ENCODE measurements at places on chromosomes 2 and 18. TPM values are rescaled to one million over a fixed set of nuclear protein-coding genes. Genes with fewer than 3 reads are reported as not detected.

DNA sequence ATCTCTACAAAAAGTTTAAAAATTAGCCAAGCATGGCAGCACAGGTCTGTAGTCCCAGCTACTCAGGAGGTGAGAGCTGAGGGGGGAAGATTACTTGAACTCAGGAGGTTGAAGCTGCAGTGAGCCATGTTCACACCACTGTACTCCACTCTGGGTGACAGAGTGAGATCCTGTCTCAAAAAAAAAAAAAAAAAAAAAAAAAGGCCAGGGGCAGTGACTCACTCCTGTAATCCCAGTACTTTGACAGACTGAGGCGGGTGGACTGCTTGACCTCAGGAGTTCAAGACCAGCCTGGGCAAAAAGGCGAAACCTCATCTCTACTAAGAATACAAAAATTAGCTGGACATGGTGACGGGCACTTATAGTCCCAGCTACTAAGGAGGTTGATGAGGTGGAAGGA, 37.0 kb downstream of the PUM2 start:
- no peak for DNase-seq
- no peak overlapping the region for H3K4me3 ChIP-seq

- no peaks in the 10 kb centered on the region for H3K36me3 ChIP-seq
- H3K4me1 ChIP-seq = no peaks in the 10 kb centered on the region
- H3K27me3 ChIP-seq = peaks cover 4% of the 10 kb centered on the region
- H3K4me3 ChIP-seq = no peak overlapping the region
- DNase-seq = no peak
- no peak overlapping the region for H3K27ac ChIP-seq
Measured at GRCh38 chr18:78953566-78953965, 26.1 kb upstream of the SALL3 start.

SIX3 gene
- total RNA-seq = not detected

GAL3ST2 gene
- total RNA-seq = 1.3 TPM

GRCh38 chr2:235642446-235643098, 148.7 kb downstream of the AGAP1 start:
- no peaks in the 10 kb centered on the region for H3K36me3 ChIP-seq
- H3K4me3 ChIP-seq = no peak overlapping the region
- DNase-seq = no peak
- H3K27ac ChIP-seq = peak overlapping the region; percentile 85
- no peaks in the 10 kb centered on the region for H3K27me3 ChIP-seq
- H3K4me1 ChIP-seq = peaks cover 45% of the 10 kb centered on the region

DNA sequence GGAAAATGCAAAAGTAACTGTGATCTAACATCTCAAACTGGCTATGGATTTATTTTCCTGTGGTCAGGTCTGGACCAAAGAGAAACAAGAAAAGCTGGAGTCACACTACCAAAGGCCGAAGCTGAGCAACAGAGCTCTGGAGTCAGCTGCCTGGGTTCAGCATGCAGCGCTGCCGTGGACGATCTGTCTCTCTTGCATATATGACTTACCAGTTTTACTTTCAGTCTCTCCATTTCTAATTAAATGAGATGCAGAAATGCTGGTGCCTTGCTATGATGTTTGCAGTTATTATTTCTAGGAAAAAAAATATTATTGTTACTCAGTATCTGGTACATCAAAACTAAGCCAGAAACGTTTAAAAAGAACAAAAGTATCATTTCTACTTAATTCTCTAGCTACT, 813.2 kb downstream of the RNF144A start:
- H3K4me3 ChIP-seq = no peak overlapping the region
- H3K27ac ChIP-seq = no peak overlapping the region
- H3K36me3 ChIP-seq = no peaks in the 10 kb centered on the region
- no peak for DNase-seq
- H3K27me3 ChIP-seq = no peaks in the 10 kb centered on the region

DNA sequence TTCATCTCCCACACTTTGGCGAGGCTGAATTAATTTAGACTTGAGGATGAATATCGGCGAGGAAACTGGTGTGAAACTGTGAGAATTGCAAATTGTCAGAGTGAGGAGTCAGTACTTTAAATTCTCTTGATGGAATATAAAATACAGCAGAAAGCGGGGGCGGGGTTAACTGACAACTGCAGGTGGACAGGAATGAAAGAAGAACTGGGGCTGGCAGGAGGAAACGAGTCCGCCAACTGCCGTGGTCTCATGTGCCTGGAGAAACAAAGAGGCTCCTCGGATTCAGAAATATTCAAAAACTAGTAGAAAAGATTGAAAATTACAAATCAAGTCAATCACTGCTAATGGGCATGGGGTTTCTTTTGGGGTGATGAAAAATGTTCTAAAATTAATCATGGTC, 44.3 kb downstream of the MOGAT1 start:
- no peak for DNase-seq
- H3K27me3 ChIP-seq = no peaks in the 10 kb centered on the region
- H3K27ac ChIP-seq = no peak overlapping the region
- H3K4me3 ChIP-seq = no peak overlapping the region
- no peaks in the 10 kb centered on the region for H3K36me3 ChIP-seq

DNA sequence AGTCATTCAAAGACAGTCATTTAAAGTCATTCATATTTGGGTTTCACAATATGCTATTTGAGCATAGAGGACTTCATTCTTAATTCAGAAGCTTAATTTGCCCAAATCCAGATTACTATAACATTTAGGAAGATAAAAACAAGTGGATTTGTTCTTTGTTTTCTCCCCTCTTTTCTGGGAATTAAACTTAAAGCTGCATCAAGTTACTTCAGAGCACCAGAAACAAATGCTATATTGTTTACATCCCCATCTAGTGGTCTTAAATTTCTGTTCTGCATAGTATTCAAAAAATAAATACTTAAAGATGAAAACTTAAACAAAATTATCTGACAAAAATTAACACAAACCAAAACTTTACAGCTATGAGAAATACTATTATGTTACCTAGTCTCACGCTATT, 34.7 kb upstream of the MARCHF7 start:
- H3K4me1 ChIP-seq = peaks cover under 1% of the 10 kb centered on the region
- H3K27ac ChIP-seq = no peak overlapping the region
- H3K27me3 ChIP-seq = no peaks in the 10 kb centered on the region
- peaks cover 3% of the 10 kb centered on the region for H3K36me3 ChIP-seq

RUFY4 gene
- total RNA-seq = not detected

- no peak overlapping the region for H3K4me3 ChIP-seq
- H3K36me3 ChIP-seq = no peaks in the 10 kb centered on the region
- H3K4me1 ChIP-seq = peaks cover 10% of the 10 kb centered on the region
- DNase-seq = no peak
Measured at GRCh38 chr2:70525032-70525431, 28.6 kb downstream of the TGFA start.

DNA sequence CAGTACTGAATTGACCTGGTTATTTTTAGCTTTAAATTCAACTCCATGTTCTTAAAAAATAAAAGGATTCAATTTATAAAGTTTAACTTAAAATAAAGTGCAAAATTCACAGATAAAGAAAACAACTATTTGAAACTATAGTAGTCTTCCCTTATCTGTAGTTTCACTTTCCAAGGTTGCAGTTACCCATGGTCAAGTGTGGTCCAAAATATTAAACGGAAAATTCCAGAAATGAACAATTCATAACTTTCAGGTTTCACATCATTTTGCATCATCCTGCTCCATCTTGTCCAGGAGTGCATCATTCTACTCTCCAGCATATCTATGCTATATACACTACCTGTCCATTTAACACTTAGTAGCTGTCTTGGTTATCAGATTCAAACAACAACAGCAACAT, 54.5 kb upstream of the ZNF804A start:
- H3K27me3 ChIP-seq = no peaks in the 10 kb centered on the region
- H3K27ac ChIP-seq = no peak overlapping the region
- no peak for DNase-seq

- H3K4me3 ChIP-seq = no peak overlapping the region
- no peaks in the 10 kb centered on the region for H3K27me3 ChIP-seq
- H3K27ac ChIP-seq = no peak overlapping the region
Measured at GRCh38 chr2:44131177-44131576, 37.5 kb upstream of the PPM1B start.

DNAJC5G gene
- total RNA-seq = not detected

CCL20 gene
- total RNA-seq = 0.45 TPM

- H3K27me3 ChIP-seq = no peaks in the 10 kb centered on the region
- H3K4me1 ChIP-seq = peaks cover 53% of the 10 kb centered on the region
- no peak overlapping the region for H3K27ac ChIP-seq
- peak; percentile 22 for DNase-seq
Measured at GRCh38 chr2:28607730-28608499, 112.1 kb downstream of the PLB1 start.

DNA sequence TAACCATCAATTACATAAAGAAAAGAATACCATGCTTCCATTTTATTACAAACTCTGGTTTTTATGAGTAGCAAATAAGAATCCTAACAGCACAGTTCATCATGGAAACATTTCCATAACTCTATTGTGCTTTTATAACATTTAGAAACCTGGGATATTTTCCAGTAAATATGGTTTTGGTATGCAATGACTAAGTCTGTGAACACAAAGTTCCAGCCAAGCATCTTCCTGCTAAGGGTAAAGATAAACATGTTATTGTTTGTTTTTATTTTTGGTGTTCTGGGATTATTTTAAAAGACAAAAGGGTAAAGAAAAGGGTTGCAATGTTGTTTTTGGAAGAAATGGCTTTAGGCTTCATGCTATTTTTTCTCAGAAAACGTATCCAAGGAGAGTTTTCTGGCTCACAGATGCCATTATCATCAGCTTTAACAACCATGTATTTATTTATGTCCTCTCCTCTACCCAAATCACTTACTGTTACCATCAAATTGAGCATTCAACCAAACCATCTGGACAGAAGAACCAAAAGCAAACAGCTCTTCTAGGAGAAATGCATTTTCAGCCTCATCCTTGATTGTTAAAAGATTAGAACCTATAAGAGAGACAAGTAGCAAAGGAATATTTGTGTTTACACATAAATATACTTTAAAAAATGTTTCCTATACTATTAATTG, 116.0 kb downstream of the PLA2R1 start:
- H3K27ac ChIP-seq = peak overlapping the region; percentile 85
- DNase-seq = no peak
- H3K4me1 ChIP-seq = peaks cover 32% of the 10 kb centered on the region
- H3K36me3 ChIP-seq = peaks cover 18% of the 10 kb centered on the region
- H3K4me3 ChIP-seq = no peak overlapping the region

- H3K4me1 ChIP-seq = peaks cover 16% of the 10 kb centered on the region
- H3K27ac ChIP-seq = no peak overlapping the region
- H3K27me3 ChIP-seq = no peaks in the 10 kb centered on the region
Measured at GRCh38 chr2:144771348-144771747, 251.4 kb upstream of the ZEB2 start.

- no peaks in the 10 kb centered on the region for H3K36me3 ChIP-seq
- H3K27me3 ChIP-seq = peaks cover 12% of the 10 kb centered on the region
Measured at GRCh38 chr2:241849616-241850543, 8.8 kb downstream of the PDCD1 start.

DNA sequence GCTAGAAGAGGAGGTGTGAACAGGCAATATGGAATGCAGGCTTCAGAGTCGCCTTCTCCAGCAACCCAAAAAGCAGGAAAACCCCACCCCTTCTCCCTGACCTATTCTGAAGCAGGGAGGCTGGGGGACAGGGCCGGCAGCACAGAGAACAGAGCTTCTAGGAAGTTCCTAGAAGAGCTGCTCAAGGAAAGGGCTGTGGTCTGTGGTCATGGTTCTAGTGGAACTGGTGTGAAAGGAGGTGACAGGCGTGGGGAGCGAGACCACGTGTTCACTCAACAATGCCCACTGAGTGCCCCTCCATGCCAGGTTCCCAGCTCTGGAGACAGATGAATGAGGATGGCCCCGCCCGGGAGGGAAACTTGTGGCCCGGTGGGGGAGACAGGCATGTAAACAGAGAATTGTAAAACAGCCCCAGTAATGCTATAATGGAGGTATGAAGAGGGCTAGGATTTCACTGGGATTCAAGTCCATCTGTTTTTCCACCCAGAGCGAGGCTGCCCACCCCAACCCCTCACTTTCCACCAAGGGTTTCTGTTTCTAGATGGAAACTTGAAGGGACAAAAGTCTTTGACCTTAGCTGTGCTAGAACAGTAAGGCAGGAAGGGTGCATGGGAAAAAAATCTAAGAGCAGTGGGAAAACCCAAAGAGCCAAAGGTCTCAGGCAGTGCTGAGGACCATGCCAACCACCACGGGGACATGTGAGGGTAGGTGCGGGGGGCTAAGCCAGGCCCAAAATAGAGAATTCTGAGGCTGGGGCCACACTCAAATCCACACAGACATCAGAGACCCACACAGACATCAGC, 71.8 kb downstream of the TNS1 start:
- peak overlapping the region; percentile 94 for H3K27ac ChIP-seq
- H3K4me3 ChIP-seq = peak overlapping the region; percentile 31
- no peaks in the 10 kb centered on the region for H3K27me3 ChIP-seq
- H3K36me3 ChIP-seq = peaks cover 1% of the 10 kb centered on the region

GRCh38 chr2:154825358-154825757, 126.9 kb downstream of the KCNJ3 start:
- no peak overlapping the region for H3K4me3 ChIP-seq
- no peaks in the 10 kb centered on the region for H3K4me1 ChIP-seq
- DNase-seq = no peak
- no peak overlapping the region for H3K27ac ChIP-seq
- H3K36me3 ChIP-seq = no peaks in the 10 kb centered on the region

DNA sequence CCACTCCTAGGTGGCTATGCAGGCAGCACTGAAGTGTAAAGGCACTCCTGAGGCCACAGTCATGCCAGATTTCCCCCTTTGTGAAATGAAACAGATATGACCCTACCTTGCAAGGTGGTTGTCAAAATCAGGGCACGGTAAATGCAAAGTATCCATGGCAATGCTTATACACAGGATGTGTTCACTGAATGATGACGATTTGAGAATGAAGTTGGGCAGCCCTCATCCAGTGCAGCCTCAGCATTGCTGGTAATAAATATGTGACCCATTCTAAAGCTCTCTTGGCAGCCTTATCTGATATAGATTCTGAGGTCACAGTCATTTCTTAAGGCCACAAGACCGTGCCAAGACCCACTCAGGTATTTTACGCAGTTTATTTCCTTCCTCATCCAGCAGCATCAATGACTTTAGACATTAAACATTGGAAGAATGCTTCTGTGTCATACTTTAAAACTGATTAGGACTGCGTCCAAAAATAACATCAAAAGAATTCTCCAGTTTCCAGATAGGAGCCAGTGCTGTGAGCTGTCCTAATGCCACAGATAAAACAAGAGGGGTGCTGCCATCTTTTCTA, 125.5 kb upstream of the SERTAD2 start:
- H3K36me3 ChIP-seq = no peaks in the 10 kb centered on the region
- DNase-seq = no peak
- no peak overlapping the region for H3K4me3 ChIP-seq
- H3K27me3 ChIP-seq = no peaks in the 10 kb centered on the region
- peaks cover 13% of the 10 kb centered on the region for H3K4me1 ChIP-seq
- H3K27ac ChIP-seq = no peak overlapping the region

EFR3B gene
- 2.4 TPM for total RNA-seq

DNA sequence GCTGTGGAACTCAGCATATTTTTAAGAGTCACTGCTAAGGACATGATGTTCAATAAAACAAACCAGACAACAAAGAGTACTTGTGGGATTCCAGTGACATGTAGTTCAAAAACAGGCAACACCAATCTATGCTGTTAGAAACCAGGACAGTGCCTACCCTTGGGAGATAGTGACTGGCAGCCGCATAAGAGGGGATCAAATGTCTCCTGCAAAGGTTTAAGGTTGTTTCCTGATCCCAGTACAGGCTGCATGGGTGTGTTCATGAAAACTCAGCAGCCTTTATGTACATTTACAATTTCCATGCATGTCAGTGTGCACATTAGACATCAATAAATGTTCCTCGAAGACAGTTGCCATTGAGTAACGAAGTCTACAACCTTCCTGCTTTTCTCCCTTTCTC, 183.8 kb downstream of the PID1 start:
- no peaks in the 10 kb centered on the region for H3K36me3 ChIP-seq
- H3K27ac ChIP-seq = no peak overlapping the region
- H3K4me3 ChIP-seq = no peak overlapping the region
- H3K4me1 ChIP-seq = no peaks in the 10 kb centered on the region
- no peak for DNase-seq
- no peaks in the 10 kb centered on the region for H3K27me3 ChIP-seq
